Activated naive CD4-positive, alpha-beta T cell treated with Interleukin-2 at 50 U/mL for 16 hours (primary cell): ENCODE measurements at places on chromosomes 12 and 14.

GRCh38 chr12:5280086-5280485 lies 151.8 kb upstream of the NTF3 start:
- no peak for DNase-seq

DNA sequence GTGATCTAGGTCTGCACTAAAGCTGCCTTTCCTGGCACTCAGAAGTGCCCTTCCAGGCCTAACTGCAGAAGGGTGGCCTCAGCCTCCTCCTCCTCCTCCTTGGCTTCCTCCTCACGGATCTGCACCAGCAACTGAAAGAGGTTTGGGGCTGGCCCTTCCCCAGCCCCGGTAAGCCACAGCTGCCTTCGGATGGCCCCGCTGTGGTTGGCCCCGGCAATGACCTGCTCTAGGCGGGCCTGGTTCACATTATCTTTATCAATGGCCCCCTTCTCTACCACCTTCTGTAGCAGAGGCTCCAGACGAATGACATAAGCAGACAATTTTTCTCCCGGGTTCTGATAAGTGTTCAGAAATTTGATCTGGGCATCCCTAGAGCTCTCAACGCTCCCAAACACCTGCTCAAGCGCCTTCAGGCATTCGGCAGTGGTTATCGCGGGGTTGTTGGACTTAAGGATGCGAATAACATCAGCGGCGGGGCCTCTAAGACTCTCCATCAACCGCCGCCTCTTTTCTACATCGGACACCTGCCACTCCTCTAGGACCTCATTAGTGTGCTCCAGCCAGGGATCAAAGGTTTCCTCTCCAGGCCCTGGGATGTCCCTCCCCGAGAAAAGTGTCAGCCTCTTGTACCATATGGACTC lies 1.5 kb downstream of the PNMA1 start:
- peak; percentile 44 for DNase-seq

DNA sequence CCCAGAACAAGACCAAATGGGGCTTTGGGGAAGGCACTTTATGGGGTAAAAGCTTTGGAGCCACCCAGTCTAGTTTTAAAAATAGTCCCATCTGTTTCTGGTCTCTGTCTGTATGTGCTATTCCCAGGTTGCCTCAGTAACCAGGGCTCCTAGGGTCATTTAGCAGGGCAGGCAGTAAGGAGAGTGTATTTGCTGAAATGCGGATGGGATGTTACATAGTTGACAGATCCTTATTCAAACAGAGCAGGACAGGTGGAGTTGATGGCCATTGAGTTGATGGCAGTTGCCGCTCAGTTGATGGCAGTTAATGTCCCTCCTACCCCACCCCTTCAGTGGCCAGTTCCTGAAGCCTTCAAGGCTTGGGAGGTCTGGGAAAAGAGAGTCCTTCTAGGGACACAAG lies 4.6 kb downstream of the ZC3H10 start:
- DNase-seq: no peak

DNA sequence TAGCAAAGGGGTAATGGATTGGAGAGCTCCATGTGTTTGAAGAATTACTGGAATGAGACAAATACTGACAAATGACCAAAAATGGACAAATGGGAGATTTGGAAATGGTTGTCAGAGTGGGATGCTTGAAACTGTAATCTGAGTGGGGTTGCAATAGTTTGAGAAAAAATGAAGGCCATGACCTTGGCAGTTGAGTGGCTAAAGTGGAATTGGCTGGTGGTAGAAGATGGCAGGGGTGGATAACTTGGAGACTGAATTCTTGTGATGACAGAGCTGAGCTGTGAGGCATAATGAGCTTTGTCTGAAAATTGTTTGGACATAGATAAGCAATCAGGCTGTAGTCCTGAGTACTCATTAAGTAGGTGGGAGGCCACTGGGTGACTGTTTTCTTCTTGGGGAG lies 222.5 kb upstream of the PRICKLE1 start:
- DNase-seq: no peak

DNA sequence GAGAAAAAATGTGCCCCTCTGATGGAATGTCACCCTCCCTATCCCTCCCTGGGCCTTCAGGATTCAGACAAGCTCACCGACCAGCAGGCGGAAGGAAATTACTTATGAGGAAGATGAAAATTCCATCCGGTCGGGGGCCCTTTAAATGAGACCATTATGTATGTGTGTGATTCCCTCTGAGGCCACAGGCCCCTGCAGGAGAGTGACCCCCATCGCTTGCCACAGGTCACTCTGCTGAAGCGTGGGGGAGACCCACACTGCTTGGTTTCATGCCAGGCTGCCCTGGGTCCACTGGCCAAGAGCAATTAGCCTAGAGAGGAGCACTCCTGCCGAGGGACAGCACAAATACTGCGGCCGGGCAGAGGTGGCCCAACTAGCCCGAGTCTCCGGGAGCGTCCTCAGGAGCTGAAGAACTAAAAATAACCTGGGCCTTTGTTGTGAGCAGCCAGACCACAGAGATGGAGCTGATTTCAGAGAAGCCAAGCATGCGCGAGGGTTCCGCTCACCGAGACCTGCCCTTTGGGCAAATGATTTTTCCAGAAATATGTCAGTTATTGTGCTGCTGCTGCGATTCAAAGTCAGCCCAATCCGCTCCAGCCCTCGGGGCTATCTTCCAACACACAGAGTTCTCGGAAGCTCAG lies 276.4 kb downstream of the DPF3 start:
- DNase-seq: no peak

GRCh38 chr14:33717866-33718265 lies 233.0 kb downstream of the EGLN3 start:
- DNase-seq: no peak

- DNase-seq: no peak
Measured at GRCh38 chr14:55005071-55005470, 21.8 kb downstream of the WDHD1 start.

GRCh38 chr14:62428429-62429203 lies 616.6 kb downstream of the KCNH5 start:
- DNase-seq: no peak

GRCh38 chr14:79363291-79363690 lies 848.0 kb downstream of the DIO2 start:
- DNase-seq: no peak

GRCh38 chr14:75911883-75912282 lies 69.9 kb downstream of the TGFB3 start:
- no peak for DNase-seq
